NCI-H524 treated with DMSO at 0.1 percent for 48 hours (cell line): ENCODE measurements at places on chromosomes 2 and 18.

- DNase-seq, result no peak
Measured at GRCh38 chr18:23565916-23566547, 20.3 kb downstream of the NPC1 start.

- no peak for DNase-seq
Measured at GRCh38 chr2:138202762-138203161, 238.5 kb downstream of the HNMT start.

GRCh38 chr2:131093696-131094462, 619 bp upstream of the FAM168B start:
- DNase-seq, result no peak

DNA sequence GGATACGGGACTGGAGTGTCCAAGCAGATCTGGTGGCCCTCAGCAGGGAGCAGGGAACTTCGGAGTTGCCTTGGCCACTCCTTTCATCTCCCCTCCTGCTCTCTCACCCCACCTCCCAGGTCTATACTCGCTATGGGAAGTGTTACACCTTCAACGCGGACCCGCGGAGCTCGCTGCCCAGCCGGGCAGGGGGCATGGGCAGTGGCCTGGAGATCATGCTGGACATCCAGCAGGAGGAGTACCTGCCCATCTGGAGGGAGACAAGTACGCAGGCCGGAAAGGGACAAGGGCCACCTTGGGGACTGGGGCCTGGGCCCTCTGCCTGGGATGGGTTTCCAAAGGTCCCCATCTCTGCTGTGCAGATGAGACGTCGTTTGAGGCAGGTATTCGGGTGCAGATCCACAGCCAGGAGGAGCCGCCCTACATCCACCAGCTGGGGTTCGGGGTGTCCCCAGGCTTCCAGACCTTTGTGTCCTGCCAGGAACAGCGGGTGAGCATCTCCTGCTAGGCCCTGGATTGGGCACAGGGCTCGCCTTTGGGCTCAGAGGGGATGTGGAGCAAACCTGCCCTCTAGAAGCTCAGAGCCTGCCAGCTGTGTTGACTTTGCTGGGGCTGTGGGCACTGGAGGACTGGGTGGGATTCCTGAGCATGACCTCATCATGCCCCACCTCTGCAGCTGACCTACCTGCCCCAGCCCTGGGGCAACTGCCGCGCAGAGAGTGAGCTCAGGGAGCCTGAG, 11.8 kb downstream of the CHPF start:
- DNase-seq, result no peak

GRCh38 chr2:169031202-169031601, at the start of gene ABCB11:
TSS of gene ABCB11 (minus strand) at chr2:169031324. CDS start at chr2:169018125, 13,199 bp downstream.
- no peak for DNase-seq

DNA sequence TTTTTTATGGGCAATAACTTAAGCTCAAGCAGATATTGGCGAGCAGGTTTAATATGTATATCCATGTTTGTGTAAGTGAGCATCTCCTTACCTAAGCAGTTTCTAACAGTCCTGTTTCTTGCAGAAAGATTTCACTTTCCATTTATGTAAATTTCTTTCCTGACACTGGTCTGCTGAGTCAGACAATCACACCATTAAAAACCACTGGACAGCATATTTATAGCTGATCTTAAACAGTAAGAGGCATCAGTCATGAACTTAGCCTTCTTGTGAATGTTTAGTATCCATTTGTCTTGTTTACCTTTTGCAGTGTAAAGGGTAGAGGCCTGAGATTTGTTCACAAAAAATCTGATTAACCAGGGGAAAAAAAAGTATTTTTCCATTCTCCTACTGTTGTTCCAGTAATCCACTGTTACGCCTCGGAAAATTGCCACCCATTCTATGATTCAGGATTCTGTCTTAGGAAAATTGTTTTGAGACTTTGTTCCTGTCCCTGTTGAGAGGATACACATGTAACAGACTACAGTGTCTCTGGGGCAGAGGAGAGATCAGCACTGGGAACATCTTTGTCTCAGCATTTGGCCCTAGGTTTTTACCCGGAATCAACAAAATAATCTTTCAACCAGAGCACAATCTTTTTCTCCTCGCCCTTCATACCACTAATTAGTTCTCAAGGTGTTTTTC, 521.0 kb upstream of the NRP2 start:
- no peak for DNase-seq

- no peak for DNase-seq
Measured at GRCh38 chr2:64910972-64911433, 78.2 kb upstream of the SLC1A4 start.

DNA sequence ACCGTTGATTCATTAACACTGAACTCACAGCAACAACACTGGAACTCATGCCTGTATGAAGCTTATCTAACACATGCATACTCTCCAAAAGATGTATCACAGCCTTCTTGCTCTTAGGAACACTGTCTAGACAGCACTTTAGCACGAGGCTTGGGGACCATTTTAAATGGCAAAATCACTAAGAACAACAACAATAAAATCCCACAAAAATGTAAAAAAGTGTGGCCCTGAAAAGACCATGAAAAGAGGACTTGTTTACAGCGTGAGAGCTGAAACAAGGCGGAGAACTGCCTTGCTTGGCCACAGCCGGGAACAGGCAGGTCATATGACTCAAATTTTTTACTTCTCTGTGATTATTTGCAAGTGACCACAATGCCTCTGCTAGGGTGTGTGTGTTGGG, 48.1 kb downstream of the CHN1 start:
- no peak for DNase-seq

GRCh38 chr2:128341621-128342020, 23.0 kb upstream of the HS6ST1 start:
- DNase-seq, result peak; percentile 85

- DNase-seq, result no peak
Measured at GRCh38 chr18:45171679-45172191, 443.5 kb upstream of the SLC14A2 start.

- DNase-seq, result no peak
Measured at GRCh38 chr2:124725187-124725586, 700.1 kb downstream of the CNTNAP5 start.

DNA sequence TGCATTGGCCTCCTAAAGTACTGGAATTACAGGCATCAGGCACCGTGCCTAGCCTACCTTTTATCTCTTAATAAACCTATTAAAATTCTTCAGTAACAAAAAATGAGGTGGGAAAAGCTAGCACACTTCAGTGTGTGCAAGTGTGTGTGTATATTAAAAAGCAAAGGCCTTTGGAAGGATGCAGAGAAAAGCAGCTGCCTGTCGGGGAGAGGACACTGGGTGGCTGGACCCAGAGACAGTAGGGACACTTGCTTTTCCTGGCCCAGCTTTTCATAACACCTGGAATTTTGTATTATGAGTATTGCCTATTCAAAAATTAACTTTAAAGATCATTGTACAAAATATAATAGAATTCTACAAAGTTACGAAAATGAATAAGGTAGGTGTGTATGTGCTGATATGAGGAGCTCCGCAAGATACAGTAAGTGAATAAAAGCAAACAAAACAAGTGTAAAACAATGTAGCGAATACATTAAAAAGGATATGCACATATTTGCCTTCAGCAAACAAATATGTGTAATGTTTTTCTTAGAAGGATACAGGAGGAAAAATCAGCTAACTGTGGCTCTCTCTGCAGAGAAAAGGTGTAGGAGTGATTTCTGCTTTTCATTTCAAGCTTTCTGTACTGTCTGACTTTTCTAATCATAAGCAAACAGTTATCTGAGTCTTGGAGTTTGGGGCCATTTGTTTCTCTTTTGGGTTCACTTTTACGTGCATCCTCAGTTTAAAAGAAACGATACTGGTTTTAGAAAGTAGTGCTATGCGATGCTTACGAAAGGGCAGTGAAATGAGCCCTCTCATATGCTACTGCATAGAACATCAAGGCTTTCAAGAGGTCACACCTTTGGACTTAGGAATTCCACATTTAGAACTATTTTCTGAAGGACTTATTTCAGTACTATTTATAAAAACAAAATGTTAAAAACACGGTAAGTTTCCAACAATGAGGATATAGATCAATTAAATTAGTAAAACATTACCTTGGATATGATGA, 70.8 kb downstream of the USP40 start:
- DNase-seq, result no peak

DNA sequence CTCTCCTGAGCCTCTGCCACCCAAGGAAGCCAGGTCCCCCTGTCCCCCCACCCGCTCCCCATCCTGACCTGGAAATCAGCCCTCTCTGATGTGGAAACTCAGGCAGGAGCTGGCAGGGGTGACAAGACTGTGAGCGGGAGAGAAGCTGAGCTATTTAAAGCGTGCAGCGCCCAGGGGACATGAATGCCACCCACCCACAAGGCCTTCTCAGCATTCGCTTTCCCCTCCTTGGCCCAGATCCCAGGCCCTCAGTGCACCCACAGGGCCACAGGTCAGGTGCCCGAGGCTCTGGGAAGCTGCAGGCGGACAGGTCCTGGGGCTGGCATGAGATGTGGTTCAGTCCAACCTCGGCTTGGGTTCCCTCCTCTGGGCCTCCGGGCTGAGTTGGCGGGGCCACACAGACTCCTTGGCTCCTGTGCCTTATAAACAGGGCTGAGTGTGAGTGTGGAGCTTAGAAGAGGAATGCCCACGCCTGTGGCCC, 168.3 kb downstream of the SMAD7 start:
- DNase-seq, result no peak

- DNase-seq, result no peak
Measured at GRCh38 chr2:218274586-218274985, 4.3 kb downstream of the PNKD start.

- no peak for DNase-seq
Measured at GRCh38 chr2:73970141-73970803, 14.4 kb upstream of the TET3 start.

DNA sequence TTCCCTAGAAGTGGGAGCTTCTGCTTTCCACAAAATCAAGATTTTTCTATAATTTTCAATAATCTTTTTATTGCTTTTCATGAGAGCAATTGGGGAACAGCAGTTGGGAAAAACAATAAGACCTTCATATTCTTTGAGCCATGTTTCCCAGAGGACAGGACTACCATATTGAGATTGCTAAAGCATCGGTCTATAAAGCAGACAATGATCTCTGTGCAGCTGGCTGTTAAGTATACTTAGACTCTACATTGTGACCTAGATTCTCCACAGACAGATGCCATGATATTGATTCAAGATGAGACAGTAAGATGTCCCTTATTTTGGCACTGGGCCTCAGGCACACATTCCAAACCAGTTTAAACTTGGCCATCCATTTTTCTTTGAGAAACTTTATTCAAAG, 1178.7 kb downstream of the SUCLG1 start:
- no peak for DNase-seq

GRCh38 chr2:60586081-60586480, 32.6 kb upstream of the BCL11A start:
- no peak for DNase-seq

- DNase-seq, result no peak
Measured at GRCh38 chr18:76662626-76663025, 159.7 kb upstream of the ZNF236 start.

DNA sequence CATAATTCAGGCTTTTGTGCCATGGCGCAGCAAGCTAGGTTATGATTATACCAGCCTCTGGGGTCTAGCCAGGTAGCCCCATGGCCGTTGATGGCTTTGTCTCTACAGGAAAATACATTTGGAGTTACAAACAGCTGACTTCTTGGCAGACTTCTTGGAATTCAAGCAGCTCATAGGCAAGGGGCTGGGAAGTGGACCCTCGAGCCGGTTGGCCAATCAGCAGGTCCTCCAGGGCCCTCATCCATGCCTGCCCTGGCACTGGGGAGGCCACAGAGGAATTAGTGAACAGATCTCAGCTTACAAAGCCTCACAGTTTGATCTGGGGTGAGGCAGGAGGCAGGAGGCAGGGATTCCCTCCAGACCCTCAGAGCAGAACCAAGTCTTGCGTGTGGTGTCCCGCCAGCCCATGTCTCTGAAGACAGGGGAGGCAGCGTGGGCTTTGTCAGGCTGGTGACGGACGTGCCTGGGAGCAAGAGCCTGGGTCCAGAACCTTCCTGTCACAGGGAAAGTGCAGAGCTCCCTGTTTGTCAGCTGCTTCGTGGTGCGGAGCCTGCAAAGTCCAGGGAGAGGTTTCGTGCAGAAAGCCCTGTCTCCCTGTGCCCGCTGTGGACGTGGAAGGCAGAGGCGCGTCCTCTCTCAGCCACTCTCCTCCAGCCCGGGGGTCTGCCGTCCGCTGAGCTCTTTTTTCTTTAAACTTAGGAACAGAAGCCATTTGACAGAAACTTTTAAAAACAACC, 131.7 kb downstream of the KLHL29 start:
- no peak for DNase-seq

DNA sequence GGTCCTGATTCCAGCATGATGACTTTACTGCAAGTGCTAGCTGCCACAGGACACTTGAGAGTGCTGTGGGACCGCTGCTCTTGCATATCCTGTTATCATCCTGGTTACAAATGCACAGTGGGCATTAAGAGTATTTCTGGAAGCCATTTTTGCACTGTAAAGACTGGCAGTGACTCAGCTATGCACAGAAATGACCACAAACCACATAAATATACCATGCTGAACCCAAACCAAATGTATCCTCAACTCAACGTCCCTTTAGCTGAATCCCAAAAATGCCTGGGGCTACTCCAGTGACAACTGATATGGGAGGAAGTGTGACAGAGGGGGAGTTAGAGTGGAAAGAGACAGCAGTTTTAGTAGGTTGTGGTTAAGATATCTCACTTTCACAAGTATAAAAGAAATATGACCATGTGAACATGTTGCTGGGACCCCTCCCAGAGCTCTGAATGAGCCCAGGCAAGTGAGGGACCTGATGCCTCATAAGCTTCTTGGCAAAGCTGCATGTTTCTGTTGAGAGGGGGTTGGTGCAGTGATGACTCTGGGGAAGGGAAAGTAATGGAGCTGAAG, 37.3 kb downstream of the RHBDD1 start:
- no peak for DNase-seq

GRCh38 chr2:100224988-100225710, 82.8 kb upstream of the AFF3 start:
- DNase-seq, result no peak

GRCh38 chr18:63319383-63320122, at the start of gene BCL2:
TSS of gene BCL2 (minus strand) at chr18:63319769.
- DNase-seq, result no peak

GRCh38 chr2:203016716-203017115, 2.0 kb downstream of the NBEAL1 start:
- DNase-seq, result no peak

DNA sequence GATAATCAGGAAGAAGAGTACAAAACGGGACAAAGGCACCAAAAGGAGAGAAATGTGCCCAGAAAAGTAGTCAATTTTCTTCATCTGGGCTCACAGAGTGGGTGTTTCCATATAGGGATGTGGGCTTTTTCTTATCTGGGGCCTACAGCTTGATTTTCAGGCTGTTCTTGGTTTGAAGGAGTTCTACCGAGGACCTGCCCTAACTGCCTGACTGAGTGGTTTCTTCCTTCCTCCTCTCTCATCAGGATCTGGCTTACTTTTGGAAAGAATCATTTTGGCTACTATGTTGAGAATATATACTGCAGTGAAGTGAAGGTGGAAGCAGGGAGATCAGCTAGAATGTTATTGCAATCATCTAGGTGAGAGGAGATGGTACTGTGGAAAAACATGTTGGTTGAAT, 316.7 kb downstream of the LRP1B start:
- no peak for DNase-seq
